ENCODE measurements at places on chromosomes 2 and 18.

GRCh38 chr2:58133395-58133794, 86.8 kb downstream of the VRK2 start:
- no peak for DNase-seq

DNA sequence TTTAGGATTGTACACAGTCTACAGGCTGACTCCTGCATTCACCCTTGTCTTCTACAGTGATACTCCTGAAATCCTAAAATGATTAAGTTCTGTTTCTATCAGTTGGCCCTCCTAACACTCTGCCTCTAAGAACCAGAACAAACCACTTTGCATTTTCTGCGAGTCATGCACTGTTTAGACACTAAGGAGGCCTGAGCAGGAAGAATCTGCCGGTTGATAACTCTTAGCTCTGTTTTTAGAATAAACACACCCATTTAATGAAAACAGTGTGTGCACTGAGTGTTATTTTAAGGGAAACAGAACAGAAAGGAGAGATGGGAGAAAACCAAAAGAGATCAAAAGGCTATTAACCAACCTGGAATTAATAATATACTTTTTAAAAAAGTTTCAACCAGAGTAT, 22.9 kb upstream of the SSB start:
- DNase-seq, result no peak

DNA sequence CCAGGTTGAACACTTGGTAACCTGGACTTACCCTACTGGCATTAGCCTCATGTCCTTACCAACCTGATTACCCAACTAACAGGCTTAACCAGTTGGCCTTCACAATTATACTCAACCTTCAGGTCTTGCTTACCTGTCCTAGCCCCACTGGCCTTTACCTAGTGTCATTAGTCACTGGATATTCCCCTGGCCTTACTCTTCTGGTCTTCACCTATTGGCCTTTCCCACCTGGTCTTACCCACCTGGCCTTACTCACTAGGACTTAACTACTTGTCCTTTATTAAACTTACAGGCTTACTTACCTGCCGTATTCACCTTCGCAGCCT, 131.1 kb upstream of the ZSWIM2 start:
- no peak for DNase-seq

DNA sequence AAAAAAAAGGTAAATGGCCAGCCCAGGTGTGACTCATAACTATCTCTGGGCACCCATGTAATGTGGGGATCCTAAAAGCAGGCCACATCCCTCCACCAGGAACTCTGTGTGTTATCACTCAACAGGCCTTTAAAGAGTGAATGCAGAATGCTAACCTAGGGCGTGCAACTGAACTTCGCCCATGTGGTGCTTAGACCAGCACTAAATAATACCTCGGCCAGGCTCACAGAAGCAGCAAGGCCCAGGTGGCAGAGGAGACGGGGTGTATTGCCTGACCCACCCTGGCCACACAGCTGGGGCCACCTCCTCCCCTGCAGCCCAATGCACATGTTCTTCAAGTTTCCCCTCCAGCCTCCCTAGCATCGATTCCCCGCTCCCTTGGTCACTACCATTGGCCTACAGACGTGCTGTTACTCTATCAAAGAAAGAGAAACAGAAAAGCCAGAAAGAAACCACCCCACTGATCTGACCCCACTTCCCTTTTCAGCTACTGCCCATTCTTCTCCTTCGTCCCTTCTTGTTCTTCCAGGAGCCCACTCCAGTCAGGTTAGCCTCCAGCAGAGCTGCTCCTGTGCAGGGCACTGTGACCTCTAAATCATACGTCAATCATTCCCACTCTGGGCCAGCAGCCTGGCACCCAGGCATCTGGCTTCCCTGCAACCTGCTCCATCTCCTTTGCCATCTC, 22.0 kb downstream of the FAM178B start:
- no peak for DNase-seq

- no peak for DNase-seq
Observed at GRCh38 chr2:183671233-183671632, 547.0 kb downstream of the NUP35 start.

GRCh38 chr2:226154610-226155009, 645.0 kb downstream of the IRS1 start:
- no peak for DNase-seq

DNA sequence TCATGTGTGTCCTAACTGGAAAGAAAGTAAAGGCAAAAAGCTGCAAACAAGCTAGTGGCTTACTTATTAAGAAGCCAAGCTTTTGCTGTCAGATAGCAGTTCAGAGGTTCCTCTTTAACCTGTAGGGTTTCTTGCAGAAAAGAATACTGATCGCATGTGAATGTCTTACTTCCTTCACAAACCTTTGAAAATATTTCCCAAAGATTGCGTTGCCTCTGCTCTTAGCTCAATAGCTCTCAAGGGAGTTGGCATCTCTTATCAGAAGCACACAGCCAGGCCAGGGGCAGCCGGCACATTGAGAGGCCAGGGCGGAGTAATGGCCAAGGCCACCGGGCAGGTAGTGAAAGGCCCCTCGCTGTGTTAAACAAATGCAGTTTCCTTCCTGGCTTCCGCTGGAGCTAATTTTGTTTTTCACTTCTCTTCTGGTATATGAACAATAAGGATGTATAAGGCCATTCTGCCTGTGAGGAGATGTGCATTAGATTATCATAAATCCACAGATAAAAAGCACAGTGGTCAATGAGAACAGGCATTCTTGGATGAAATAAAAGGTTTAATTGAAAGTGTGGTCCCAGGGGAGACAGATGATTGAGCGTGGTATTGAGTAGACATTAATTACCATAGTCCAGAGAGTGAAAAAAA, 542.4 kb upstream of the NRP2 start:
- DNase-seq, result no peak
